ENCODE measurements at places on chromosomes 7 and 10.

DNA sequence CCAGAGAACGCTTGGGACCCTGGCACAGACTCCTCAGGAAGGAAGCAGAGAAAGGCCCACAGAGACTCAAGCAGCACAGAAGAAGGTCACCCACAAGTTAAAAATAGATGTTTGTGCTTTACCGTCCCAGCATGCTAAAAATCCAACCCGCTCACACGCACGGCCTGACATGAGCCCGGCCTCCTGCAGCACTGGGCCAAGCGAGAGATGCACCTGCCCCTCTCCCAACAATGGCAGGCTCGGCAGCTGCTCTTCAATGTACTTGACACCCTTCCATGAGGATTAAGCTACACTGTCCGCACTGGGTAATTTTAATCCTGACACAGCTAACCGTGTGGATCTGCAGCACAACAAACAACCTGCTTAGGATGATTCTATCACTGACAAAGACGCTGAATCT is 9.3 kb downstream of the DIP2C start:
- no peak for DNase-seq

DNA sequence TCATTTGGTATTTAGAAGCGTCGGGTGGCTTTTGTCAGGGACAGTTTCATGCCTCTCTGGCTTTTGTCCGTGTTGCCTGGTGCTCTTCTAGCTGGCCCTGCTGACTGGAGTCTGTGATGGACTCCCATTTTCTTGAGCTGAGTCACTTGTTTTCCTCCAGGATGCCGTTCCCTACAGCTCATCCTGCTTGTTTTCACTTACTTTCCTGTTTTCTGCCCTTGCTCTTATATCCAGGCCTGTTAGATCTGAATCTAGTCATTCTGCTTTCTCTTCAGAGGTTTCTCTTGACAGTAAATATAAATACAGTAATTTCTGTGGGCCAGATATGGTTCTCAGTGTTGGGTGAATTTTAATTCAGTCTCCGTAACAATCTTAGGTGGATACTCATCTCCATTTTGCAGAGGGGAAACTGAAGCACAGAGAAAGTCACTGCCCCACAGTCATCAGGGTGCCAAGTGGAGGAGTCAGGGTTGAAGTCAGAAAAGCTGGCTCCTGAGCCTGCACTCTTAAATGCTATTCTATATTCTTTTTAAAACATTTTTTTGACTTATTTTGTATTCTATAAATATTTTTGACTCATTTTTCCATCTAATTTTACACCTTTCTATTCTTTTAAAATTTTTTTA is 85.4 kb downstream of the CCNY start:
- no peak for DNase-seq

GRCh38 chr7:2405601-2406345 is 2.4 kb downstream of the CHST12 start:
- DNase-seq = peak; percentile 44

- no peak for DNase-seq
These were observed 464.9 kb upstream of the NRP1 start for GRCh38 chr10:33799281-33799943.

DNA sequence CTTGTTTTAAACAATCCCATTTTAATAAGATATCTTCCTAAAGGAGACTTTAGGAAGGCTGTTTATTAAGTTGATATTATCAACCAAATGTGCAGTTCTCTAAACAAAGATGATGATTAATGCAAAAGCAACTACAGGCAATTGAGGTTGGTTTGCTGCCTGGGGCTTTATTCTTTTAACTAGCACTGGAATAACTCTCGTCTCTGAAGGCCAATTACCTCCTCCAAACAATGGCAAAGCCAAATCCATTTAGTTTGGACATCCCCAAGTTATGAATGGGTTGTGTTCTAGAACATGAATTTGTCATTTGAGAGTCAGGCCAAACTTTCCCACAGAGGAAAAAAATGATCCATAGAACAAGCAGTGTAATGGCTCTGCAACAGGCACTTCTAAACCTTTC is 114.1 kb downstream of the SLC16A9 start:
- no peak for DNase-seq

GRCh38 chr10:64113792-64114191 is 592.6 kb downstream of the REEP3 start:
- no peak for DNase-seq

- no peak for DNase-seq
These were observed 391.8 kb upstream of the ETV1 start for GRCh38 chr7:14381306-14381705.

All from T-cell (primary cell).